ENCODE measurements at places on chromosomes 7 and 10.
A peak's percentile ranks its signal among the peaks of the same experiment; 100 is the strongest.

GRCh38 chr7:126702242-126703016 is 550.3 kb downstream of the GRM8 start:
- no peak for DNase-seq

DNA sequence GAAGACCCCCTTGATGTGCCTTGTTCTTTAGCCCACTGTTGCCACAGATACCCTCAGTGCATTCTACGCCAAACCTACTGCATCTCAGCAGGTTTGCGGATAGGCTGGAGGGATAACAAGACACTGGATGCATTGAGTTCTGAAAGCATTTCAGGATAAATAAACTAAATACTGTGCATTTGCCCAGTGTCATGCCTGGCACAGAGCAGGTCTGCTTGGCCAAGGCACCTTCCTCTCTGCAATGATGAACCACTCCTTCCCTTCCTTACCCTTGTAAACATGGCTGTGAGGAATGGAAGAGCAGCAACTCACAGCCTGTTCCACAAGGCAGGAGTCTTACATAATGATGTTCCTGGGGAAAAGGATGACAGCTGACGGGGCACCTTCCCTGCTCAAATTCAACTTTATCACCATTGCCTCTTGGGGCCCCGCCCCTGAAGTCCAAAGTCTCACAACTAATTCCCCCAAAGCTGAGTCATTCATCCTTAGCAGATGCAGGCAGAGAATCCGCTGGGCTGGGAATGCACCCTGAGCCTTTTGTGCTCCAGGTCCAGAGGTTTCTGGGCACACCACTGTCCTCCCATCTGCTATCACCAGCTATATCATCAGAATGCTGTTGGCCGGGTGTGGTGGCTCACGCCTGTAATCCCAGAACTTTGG is 11.6 kb downstream of the DDX56 start:
- no peak for DNase-seq

GRCh38 chr10:103890194-103890658 is 27.8 kb downstream of the STN1 start:
- DNase-seq: no peak

- no peak for DNase-seq
These were observed 104.9 kb downstream of the CTBP2 start for GRCh38 chr10:125055446-125055845.

DNA sequence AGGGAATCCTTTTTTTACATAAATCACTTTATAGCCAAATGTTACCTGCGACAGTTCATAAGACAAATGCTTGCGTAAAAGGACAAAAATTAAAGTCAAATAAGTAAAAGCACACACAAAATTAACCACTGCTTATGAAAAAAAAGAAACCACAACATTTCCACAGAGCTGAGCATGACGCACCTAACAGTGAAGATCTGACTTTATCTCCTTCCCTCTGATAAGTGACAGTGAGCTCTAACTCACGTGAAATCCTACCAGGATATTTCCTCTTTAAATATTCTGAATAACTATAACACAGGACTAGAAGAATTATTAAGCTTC is 225.5 kb downstream of the SFMBT2 start:
- no peak for DNase-seq

DNA sequence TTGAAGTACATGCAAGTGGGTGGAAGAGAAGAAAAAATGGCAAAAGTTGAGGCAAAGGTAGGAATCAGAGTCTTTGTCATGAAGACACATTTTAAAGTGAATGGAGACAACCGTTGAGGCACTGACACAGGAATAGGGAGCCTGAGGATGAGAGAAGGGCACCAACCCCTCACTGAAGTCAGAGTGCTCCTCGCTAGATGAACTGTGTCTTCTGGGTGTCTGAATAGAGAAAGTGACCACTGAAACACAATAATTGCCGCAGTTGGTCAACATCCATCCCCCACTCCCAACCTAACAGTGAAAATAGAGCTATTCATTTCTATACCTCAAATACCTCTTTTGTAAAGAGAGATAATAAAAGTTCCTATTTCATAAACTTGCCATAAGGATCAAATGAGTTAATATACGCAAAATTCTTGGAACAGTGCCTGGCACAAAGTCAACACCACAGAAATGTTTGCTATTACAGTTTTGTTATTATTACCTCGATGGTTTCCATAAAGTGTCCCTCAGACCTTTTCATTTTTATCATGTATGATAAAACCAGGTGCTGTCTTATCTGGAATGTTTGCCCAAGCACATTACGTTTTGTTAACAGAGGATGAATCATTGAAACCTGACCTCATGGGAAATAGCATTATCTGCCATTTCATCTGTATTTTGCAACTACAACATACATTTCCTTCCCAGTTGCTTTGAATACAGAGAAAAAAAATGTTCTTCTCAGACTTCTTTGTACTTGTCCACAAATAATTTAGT is 61.8 kb upstream of the SP4 start:
- DNase-seq: peak; percentile 26

GRCh38 chr7:132901241-132901640 is 180.6 kb downstream of the CHCHD3 start:
- no peak for DNase-seq

DNA sequence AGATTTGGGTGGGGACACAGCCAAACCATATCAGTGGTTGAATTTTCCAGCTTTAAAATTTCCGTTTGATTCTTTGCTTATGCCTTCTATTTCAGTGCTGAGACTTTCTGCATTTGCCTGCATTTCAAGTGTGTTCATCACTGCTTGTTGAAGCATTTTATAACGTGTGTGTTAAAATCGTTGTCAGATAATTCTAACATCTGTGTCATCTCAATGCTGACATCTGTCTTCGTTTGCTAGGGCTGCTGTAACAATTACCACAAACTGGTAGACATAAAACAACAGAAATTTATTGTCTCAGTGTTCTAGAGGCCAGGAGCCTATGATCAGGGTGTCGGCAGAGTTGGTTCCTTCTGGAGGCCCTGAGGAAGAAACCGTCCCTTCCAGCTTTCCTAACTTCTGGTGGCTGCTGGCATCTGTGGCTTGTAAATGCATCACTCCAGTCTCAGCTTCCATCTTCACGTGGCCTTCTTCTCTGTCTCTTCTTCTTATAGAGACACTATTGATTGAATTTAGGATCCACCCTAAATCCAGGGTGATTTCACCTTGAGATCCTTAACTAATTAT is 71.1 kb upstream of the SDK1 start:
- no peak for DNase-seq

DNA sequence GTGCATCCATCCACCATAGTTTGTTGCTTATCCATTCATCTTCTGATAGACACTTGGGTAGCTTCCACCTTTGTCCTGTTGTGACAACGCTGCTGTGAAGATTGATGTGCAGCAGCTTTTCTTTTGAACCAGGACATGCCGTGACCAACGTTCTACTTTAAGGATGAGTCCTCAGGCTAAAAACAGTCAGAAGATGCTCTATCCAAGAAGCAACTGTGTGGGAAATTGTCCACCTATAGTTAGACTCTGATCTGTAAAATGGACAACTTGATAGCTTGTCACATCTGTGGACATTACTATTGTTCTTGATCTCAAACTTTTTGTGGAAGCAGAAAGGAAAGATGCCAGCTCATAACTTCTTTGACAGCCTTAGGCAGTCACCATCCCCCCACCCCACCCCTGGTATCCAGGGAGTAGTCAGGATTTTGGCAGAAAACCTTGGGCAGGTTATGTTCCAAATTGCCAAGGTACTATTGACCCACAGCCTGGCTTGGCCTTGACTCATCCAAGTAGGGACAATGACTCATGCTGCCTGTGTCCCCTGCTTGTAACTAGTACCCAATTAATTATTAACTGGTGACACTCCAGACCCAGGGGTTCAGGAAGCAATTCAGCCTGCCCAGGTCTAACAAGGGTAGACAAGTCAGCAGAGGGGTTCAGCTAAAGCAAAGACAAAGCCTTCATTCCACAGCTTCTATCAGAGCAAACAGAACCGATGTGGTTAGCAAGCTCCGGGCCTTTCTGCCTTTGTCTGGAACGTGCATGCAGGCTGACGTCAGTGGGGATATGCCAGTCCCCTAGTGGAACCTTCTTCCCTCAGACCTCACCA is 99.6 kb upstream of the ANLN start:
- no peak for DNase-seq

GRCh38 chr10:114102256-114102655 is 58.6 kb downstream of the ADRB1 start:
- no peak for DNase-seq

Data from NCI-H1436 (cell line).